ENCODE measurements at places on chromosomes 2 and 18. TPM values are rescaled to one million over a fixed set of nuclear protein-coding genes. Genes with fewer than 3 reads are reported as not detected.
A peak's percentile ranks its signal among the peaks of the same experiment; 100 is the strongest.

EPAS1 gene
- total RNA-seq: 272 TPM

DNA sequence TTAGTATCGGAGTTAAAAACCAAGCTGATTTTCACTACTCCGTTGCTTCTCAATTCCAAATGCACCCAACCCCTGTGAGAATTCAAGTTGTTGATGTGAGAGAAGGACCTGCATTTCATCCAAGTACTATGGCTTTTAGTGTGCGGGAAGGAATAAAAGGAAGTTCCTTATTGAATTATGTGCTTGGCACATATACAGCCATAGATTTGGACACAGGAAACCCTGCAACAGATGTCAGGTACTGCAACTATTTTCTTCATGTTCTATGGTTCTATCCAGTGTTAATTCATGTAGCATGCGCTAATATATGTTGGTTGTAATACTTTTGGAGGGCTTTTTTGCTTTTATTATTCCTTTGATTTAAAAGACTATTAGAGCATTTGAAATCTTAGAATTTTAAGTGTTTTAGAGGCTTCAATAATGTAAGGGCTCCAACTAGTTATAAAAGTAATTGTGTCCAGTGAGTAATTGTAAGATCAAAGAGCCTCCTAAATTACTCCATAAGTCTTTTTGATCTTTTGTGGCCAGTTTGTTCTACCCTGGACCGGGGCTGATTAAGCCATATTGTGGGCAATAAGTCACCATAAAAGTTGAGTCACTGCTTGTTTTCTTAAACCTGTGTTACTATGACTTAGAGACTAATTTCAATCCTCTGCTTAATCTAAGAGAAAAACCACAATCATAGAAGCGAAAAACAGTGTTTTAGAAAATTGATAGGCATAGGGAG, 22.9 kb downstream of the DSG4 start:
- DNase-seq: no peak

- peak; percentile 87 for DNase-seq
These were observed at the start of gene CXCR2 for GRCh38 chr2:218125626-218126080. Gene CXCR2, plus strand, starts transcription at chr2:218126028. Its CDS starts 8,774 bp downstream, at chr2:218134802.

GRCh38 chr2:237998530-237998929, 31.7 kb downstream of the UBE2F start:
- no peak for DNase-seq

DNA sequence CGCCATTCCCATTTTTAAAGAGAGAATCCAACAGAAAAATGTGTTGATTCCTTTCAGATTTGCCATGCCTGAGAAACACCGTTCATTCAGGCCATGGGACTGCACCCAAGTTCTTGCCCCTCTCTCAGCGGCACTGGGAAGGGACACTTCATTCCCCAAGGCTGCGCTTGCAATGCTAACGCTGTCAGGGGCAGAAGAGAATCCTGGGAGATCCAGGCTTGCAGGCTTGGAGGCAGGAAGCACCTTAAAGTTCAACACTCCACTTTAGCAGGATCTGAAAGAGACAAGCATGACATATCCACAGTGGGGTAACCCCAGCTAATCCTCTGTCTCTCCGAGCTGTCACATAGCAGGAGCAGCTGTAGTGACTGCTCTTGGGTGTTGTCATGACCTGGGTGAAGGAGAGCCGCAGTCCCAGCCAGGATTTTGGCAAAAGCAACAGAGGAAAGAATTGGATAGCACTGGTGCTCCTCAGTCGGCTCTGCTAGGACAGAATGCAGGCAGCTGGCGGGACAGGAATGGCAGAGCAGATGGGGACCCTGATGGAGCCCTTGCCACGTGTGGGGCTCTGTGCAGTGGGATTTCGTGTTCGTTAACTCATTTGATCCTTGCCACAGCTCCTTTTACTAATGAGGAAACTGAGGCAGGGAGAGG, 22.0 kb upstream of the ODC1 start:
- DNase-seq: peak; percentile 41

- DNase-seq: no peak
These were observed 569.3 kb downstream of the TNS1 start for GRCh38 chr2:217433522-217433921.
